ENCODE measurements at places on chromosomes 2 and 18. TPM values are rescaled to one million over a fixed set of nuclear protein-coding genes. Genes with fewer than 3 reads are reported as not detected.

DNA sequence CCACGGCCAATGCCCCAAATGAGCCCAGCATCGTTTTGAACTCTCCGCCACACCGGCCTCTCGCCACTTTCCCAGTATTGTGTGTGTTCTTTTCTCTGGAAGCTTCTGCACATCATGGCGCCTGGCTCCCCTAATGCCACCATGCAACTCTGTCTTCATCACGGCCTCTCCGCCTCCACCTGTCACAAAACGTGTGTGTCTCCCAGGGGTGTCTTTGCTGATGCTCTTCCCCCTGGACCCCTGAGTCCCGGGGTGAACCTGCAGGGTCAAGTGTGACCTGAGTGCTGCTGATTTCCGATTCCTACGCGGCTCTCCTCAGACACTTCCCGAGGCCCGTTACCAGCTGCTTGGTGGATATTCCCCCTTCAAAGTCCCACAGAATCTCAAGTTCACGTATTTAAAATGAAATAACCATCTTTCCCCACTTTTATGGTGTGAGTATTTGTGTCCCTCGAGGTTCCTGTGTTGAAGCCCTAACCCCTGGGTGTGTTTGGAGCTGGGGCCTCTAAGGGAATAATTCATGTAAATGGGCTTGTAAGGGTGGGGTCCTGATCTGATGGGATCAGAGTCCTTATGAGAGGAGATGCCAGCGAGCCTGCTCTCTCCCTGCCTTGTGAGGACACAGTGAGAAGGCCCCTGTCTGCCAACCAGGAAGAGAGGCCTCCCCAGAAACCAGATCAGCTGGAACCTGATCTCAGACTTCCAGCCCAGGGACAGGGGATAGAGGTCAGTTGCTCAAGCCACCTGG, 87.5 kb upstream of the PXDN start:
- no peak for DNase-seq

Gene TNFAIP6
- polyA plus RNA-seq = 1.7 TPM

DNA sequence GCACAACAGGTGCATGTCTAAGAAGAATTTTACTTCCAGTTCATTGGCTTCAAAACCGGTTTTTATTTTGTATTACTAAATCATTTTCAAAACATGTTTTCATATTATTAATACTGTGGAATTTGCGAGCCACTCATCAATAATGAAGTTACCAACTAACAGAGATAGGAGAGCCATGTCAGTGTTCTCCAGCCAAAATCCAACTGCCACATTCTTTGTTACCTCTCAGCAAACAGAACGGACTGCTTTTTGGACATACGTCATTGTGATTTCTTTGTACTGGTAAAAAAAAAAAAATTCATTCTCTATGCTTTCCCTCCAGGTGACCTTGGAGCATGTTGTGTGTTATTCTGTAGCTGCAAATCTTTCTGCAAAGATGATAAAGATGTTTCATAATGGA, 414.2 kb upstream of the MMADHC start:
- no peak for DNase-seq

Gene SLC5A7
- polyA plus RNA-seq = 0.95 TPM

DNA sequence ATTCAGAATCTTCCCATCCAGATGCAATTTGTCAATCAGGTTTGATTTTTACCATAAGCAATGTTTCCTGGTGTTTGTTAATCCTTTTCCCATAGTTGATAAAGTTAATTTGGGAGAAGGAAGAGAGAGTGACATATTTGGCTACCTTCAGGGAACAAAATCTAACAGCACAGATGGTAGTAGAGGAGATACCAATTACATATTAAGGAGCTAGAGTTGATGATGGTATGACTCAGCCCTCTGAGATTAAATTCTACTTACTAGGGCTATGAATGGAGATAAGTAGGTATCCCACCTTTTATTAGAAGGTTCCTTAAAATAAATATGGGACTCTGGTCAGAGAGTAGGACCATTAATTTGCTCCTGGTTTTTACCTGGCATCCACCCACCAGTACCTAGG, 139.7 kb downstream of the EHBP1 start:
- no peak for DNase-seq

Gene IL18R1
- polyA plus RNA-seq = 3.3 TPM

Data from urinary bladder (tissue), 4 donors.